ENCODE measurements at places on chromosomes 3 and 15. TPM values are rescaled to one million over a fixed set of nuclear protein-coding genes. Genes with fewer than 3 reads are reported as not detected.

Gene COL6A6
- not detected for total RNA-seq

Gene CISH
- total RNA-seq = 2.4 TPM

Gene TMEM44
- 3.0 TPM for total RNA-seq

Gene SLC28A1
- not detected for total RNA-seq

DNA sequence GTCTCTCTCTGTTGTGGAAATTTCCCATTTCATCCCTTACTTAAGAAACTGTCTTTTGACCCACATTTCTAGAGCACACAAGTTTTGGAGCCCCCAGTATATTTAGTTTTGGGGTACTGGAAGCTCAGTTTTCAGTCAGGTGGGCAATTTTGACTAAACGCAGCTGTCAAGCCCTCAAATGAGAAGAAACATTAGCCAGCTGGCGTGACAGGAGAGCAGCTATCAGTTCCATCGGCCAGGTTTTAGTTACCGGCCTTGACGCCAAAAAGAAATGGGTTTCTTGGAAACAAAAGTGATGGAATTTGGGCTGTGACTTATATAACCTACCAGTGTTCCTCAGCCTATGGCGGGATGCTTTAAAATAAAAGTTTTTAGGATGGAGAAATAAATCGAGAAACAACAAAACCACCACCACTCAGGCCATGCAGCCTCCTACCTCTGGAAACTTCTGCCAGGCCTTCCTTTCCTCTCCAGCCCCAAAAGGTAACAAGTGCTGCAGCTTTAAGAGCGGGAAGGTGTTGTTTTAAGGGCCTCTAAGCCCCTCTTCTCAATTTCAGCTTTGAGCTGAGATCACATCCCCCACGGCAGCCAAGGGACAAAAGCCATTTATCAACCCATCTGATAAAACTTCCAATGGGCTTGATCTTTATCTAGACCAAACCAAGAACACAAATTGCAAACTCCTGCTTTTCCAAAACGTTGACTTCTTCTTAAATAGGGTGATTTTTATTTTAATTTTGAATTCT is 18.3 kb downstream of the RGMA start:
- no peak overlapping the region for H3K27ac ChIP-seq
- no peak for DNase-seq
- peaks cover 18% of the 10 kb centered on the region for H3K4me1 ChIP-seq
- H3K4me3 ChIP-seq = no peak overlapping the region

Gene SPATA12
- total RNA-seq = not detected

- no peaks in the 10 kb centered on the region for H3K4me1 ChIP-seq
- DNase-seq = no peak
- H3K4me3 ChIP-seq = no peak overlapping the region
- H3K36me3 ChIP-seq = no peaks in the 10 kb centered on the region
- no peak overlapping the region for H3K27ac ChIP-seq
These were observed 163.9 kb downstream of the WNT7A start for GRCh38 chr3:13715961-13716360.

Gene ASB7
- 16.1 TPM for total RNA-seq

DNA sequence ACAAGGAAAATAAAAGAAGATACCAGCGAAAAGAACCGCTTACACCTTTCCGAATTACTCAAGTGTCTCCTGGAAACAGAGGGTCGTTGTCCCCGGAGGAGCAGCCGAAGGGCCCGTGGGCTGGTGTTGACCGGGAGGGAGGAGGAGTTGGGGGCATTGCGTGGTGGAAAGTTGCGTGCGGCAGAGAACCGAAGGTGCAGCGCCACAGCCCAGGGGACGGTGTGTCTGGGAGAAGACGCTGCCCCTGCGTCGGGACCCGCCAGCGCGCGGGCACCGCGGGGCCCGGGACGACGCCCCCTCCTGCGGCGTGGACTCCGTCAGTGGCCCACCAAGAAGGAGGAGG is 325 bp downstream of the ALCAM start:
- H3K27ac ChIP-seq = peak overlapping the region; percentile 92
- H3K4me1 ChIP-seq = peaks cover 40% of the 10 kb centered on the region

Measured in natural killer cell (primary cell).